ENCODE measurements at places on chromosomes 5 and 9.
A peak's percentile ranks its signal among the peaks of the same experiment; 100 is the strongest.

GRCh38 chr5:134957920-134958608 is 9.6 kb upstream of the CATSPER3 start:
- no peak for DNase-seq

DNA sequence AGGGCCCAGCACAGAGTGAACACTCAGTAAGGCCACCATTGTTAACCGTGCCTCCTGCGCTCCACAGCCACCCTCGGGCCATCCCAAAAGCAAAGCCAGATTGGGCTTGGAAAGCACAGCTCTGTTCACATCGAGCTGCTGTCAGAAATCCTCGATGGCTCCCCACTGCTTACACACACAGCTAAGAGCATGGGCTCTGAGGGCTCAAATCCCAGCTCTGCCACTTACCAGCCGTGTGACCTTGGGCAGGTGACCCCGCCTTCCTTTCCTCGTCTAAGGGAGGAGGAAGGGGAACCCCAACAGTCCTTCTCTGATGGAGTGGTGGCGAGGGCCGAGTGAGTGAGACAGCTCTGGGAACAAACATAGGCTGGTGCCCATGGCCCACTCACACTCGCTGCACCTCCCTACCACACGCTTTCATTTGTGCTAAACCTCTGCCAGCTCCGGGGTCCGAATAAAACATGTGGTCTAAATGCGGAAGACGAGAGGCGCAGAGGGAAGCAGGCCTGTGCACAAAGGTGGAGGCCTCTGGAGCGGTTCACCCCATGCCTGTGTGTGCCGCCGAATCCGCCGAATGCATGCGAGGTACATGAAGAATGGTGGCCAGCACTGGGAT is 139.3 kb downstream of the PAX5 start:
- DNase-seq: no peak

DNA sequence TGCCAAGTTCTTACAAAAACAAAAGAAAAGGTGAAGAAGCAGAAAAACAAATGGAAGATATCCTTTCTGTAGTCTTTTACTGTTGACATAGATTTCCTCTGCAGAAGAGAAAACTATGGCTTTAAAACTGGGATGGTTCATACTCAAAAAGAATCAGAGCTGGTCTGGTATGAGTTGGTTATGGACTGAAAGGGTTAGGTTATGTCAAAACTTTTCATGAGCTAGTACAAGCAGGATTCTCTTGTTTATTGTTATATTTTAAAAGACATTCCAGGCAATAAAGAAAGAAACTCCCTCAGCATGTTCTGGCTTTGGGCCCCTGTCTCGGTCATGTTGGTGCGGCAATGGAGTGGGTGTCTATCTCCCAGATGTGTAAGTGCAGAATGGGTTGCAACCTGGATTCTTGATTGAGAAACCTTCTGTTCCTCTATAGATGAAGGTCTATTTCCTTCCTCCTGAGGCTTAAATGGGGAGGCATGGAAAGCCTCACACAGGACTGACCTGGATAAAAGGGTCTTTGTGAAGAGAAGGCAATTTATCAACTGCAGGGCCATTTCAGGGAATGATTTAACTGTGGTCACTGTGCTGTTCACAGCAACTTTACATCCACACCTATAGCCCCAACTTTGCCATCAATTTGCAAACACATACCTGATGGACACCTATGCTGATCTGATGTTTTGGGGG is 209.6 kb upstream of the TNC start:
- DNase-seq: no peak

DNA sequence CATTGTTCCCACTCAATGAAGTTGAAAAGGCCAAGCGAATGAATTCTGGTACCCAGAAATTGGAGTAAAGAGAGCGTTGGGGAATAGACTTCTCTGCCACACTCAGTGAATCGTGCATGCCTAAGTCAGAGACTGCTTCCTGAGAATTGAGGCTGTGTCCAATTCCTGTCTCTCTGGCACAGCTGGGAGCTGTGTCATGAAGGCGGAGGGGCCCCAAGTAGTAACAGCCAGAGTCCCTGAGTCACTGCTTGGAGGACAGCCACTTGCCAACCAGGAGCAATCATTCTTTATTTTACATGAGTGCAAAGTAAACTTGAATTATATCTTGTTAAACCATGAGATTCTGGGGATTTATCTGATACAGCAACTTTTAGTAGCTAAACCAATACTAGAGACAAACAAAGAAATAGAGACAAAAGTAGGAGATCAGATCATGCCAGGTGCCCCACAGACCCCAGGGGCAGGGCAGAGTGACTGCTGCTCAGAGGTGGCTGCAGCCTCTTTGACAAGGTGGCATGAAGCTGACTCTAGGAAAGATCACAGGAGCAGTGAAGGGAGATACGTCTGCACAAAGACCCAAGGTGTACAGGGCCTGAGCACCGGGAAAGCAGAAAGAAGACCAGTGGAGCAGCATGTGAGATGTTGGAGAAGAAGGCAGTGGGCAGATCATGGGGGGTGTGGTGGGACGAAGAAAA is 246.0 kb downstream of the GADD45G start:
- no peak for DNase-seq

DNA sequence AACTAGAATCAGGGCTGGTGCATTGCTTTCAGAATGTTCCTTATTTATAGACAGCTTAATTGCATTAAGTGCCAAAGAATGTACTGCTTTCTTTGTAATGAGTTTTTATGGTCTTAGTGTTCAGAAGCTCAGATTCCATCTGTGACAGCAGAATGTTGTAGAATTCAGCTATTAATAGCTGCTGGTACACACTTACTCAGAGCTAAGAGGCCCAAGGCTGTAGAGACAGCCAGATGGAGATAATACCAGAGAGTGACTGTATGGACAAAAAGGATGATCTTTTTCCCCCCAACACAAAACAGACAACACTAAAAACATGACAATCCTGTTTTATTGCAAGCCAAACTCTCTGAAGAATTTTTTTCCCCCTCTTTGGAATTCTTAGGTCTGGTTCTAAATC is 50.2 kb downstream of the PPP2R2B start:
- DNase-seq: no peak

GRCh38 chr5:9428272-9428671 is 117.6 kb downstream of the SEMA5A start:
- no peak for DNase-seq

- DNase-seq: no peak
Measured at GRCh38 chr5:58940446-58940845, 357.6 kb downstream of the RAB3C start.

DNA sequence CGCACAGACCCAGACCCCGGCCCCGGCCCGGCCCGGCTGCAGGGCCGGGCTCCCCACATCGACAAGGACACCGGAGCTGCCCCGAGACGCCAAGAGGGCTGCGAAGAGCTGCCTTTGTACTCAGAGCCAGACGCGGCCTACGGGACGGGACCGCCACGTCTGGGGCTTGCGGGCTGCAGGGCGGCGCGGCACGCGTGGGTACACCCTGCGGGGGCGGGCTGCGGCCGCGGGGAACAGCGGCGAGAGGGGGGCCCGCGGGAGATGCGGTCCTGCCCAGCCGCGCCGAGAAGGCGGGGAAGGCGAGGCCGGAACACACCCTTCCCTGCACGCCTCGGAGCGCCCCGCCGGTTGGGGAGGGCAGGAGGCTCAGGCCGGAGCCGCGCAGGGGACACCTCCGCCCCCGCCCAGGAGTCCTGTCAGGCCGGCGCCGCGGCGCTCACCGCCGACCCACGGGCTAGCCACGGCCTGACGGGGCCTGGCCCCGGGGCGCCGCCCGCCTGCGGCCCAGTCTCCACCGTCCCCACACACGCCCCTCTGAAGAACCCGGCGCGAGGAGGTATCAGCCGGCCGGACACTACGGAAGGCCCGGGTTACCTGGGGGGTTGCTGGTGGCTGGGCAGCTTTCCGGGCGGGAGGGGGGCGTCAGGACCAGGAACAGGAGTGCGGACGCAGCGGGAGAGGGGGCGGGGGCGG is 478 bp downstream of the RAB14 start:
- DNase-seq: peak; percentile 35

Measured in effector CD4-positive, alpha-beta T cell (primary cell).